ENCODE measurements at places on chromosomes 4 and X.

GRCh38 chr4:71243091-71243833, 95.6 kb upstream of the SLC4A4 start:
- DNase-seq = no peak

- peak; percentile 50 for DNase-seq
These were observed 57.6 kb upstream of the LGI2 start for GRCh38 chr4:25088093-25088952.

- DNase-seq = no peak
These were observed 75.0 kb downstream of the FAT4 start for GRCh38 chr4:125389713-125390112.

DNA sequence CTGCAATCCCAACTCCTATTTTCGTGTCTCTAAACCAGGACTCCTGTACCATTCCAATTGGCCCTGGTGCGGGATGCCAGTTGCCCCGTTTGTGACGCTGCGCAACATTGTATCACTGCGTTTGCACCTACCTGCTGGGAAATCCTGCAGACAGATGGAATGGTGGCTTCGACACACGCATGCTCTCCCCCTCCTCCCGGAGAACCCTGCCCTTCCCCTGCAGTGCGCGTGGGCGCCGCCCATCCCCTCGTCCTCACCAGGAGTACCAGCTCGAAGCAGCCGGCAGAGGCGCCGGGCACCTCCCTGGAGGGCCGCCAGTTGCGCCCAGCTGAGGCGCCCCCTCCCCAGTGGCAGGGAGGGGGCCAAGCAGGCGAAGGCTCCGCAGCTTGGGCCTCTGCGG, 1.4 kb downstream of the DGKK start:
- no peak for DNase-seq

DNA sequence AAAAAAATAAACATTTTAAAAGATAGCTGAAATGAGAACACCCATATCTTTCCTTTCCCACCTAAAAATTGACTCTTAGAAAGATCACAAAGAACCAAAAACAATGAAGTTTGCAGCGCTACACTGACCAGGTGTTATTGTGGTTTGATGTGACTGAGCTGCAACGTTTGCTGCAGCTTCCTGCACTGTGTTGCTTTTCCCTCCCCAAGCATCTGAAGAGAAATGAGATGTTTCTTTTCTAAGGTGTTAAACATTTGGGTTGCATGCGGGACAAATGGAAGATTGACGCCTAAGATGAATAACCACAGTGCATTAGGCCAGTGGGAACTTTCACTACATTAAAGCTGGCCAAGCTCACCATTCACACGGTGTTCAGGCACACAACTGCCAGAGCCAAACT, 8.9 kb downstream of the LEF1 start:
- no peak for DNase-seq

DNA sequence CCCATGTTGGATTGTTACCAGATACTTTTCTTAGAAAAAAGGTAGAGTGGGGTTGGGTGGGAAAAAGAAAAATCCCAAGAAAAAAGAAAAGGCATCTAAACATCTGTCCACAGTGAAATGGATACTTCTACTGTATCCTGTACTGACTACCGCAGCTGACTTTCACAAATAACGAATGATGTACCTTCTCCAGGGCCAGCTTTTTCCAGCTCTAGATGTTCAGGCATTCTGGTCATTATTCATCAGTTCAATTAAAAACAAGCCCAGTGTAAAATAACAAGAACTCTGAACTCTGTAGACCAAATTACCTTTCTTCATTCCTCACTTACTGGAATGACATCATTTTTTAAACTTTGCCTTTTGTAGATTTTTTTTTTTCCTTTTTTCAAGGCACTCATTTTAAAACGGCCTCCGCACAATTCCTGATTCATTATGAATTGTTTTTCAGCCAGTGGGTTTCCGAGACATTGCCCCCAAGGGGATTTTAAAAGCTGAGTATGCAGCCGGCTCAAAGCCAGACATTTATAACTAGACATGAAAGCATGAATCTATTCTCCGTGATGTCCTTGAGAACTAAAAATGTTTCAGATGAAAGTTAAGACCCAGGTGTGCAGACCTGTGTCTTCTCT, 113.5 kb downstream of the PRKX start:
- DNase-seq = no peak

DNA sequence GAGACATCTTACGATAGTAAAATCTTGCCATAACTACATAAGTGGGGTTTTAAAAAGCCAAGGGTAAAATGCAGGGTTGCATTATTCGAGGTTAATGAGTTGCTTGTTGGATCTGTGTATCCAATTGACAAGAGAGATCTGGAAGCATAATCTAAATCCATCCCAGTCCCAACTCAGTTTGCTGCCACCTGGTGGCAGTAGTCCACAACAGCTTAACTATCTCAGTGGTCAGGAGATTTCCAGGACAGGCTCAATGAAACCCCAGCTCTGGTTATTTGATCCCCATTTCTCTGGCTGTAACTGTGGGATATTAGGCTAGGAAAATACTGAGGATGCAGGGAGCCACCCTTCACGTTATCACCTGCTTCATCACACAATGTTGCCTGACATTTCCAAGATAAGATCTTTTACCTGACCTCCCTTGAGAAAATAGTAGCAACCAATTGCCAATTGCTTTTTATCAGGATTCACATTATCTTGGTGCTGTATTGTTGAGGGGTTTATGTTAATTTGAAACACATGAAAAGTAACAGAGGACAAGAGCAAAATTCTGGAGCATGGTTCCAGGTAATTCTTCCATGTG, 88.2 kb upstream of the TNIP3 start:
- DNase-seq = peak; percentile 85

- DNase-seq = no peak
These were observed 854.3 kb downstream of the C4orf33 start for GRCh38 chr4:129950217-129950616.

DNA sequence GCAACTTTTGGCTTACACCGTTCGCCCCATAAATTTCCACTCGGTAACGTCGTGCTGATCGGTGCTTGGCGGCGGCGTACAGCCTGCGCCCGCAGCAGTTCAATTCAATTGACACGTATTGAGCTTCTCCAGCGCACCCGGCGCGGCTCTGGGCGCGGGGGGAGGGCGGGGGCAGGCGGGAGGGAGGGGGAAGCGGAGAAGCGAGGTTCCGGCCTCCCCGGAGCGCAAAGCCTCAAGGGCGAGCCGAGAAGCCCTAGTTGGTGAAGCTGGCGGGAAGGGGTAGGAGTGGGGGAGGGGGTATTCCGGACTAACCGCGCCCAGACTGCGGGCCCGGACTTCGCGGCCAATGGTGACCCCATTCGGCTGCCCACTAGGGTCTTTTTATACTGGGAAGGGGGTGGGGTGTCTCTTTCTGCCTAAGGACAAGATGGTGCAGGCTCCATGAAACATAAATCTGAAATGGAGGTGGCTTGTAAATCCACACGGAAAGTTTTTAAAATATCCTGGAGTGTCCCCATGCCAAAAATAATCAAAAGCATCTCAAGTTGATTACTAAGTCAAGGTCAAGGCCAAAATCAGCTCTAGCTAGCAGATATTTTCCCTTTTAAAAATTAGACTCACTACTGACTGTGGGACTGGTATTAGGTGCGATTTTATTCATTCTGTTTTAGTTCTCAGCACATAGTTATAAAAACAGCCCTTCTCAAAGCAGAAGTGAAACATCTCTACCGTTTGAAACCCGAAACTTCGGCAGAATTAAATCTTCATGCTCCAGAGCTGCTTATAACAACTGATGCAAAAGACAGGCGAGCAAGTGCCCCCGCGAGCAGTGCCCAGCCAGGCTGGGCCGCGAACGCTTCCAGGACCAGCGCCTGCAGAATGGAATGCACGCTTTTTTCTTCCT, 1.5 kb upstream of the BCOR start:
- peak; percentile 35 for DNase-seq

GRCh38 chrX:71292669-71293365, 8.7 kb upstream of the ITGB1BP2 start:
- DNase-seq = no peak

GRCh38 chrX:81890521-81890920, 688.6 kb downstream of the SH3BGRL start:
- no peak for DNase-seq

DNA sequence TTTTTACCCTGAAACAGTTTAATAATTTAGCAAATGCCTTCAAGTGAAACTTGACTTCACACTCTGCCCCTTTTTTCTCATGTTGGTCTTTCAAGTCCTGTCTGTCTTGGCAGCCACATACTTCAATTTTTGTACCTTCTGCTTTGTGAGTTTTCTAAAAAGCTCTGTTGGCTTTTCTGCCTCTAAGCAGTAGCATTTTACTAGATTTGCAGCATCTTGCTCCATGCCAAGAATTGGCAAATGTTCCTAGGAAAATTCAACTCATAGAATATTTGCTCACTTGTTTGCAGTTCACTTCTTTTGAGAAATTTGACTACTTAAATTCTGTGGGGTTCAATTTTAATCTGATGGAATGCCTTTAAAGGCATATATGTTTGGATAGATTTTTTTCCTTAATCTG, 59.2 kb downstream of the FAM47A start:
- no peak for DNase-seq

GRCh38 chr4:128770807-128771206, 38.7 kb upstream of the JADE1 start:
- no peak for DNase-seq

- peak; percentile 42 for DNase-seq
These were observed 272.5 kb downstream of the ARHGAP10 start for GRCh38 chr4:148004228-148004857.

GRCh38 chr4:173130687-173131086, 37.9 kb upstream of the GALNT7 start:
- DNase-seq = no peak

DNA sequence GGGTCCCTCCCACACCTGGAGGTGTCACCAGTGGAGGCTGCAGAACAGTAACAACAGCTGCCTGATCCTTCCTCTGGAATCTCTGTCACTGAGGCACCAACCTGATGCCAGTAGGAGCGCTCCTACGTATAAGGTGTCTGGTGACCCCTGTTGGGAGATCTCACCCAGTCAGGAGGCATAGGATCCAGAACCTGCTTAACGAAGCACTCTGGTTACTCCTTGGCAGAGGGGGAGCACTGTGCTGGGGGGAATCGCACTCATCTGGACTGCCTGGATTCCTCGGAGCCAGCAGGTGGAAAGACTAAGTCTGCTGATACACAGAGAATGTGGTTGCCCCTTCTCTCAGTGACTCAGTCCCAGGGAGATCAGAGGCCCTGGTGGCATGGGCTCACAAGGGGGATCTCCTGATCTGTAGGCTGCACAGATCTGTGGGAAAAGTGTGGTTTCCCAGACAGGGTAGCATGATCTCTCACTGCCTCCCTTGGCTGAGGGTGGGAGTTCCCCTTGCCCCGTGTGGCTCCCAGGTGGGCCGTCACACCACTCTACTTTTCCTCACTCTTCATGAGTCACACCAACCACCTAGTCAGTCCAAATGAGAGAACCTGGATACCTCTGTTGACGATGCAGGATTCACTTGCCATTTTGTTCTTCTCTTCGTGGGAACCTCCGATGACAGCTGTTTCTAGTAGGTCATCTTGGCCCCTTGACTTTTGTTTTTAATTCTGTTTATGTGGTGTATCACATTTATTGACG, 305.9 kb downstream of the IDS start:
- no peak for DNase-seq

- DNase-seq = no peak
These were observed 2.6 kb downstream of the LSM6 start for GRCh38 chr4:146178126-146178525.

DNA sequence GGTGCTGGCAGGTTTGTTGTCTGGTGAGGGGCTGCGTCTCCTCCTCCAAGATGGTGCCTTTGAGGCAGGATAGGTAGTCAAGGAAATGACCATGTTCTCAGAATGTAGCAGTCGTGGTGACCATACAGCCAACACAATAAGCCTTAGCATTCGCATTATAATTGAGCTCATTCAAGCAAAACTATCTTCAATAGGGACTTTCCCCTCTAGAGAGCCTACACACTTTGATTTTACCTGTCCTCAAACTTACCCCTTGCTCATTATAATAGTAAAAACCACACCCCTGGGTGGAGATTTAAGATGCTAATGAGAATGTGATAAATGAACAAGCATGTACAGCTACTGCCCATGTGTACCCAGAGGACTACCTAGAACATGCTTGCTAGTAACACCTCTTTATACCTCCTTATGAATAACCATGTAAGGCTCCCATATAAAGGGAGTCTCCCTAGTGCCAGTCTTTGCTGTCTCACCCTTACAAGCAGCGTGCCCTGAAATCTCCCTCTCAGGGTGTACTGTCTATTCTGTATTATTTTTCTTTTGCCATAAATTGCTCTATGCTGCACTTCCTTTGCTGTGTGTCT, 48.2 kb downstream of the FGFBP1 start:
- no peak for DNase-seq

DNA sequence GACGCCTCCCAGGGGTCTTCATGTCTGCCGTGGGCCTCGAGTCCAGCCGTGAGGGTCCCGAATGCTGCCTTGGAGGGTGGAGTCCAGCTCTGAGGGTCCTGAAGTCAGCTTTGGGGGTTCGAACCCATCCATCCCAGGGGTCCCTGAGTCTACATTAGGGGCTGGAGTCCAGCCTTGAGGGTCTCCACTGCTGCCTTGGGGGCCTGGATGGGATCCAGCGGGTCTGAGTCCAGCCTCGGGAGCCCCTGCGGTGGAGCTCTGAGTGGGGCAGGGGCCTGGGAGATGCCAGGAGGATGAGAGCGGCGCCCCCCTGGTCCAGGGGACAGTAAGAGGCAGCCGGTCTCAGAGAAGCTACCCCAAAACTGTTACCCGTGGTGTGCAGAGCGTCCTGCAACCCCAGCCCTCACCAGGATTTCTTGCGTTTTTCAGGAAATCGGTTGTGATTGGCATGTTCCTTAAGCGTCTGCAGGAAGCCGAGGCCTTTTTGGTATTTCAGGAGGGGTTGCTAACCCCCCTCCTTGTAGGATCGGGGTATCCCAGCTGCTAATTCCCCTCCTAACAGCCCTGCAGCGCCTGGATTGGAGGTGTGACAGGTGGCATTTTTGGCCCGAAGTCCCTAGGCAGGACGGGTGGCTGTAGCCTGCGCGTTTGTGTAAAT, 1.7 kb upstream of the GTPBP6 start:
- DNase-seq = peak; percentile 43

Measured in suppressor macrophage treated with lipopolysaccharide for 1 hour (primary cell).